ENCODE measurements at places on chromosomes 7 and 10. TPM values are rescaled to one million over a fixed set of nuclear protein-coding genes. Genes with fewer than 3 reads are reported as not detected.

DGKB gene
- not detected for total RNA-seq

KIFBP gene
- 5.5 TPM for total RNA-seq

DNA sequence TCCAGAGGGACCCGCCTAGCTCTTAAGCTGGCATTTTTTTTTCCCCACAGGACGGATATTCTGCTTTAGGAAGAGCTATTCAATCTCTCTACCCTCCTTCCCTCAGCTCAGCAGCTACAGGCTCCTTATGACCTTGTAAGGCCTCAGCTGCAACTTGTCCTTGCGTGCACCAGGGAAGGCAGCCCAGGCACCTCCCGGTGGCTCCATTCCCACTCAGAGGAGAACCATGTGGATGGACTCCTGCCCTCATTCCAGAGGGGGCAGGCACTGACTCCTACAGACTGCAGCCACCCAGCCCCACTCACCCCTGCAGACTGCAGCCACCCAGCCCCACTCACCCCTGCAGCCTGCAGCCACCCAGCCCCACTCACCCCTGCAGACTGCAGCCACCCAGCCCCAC lies 73.7 kb downstream of the ITIH5 start:
- DNase-seq = no peak

DNA sequence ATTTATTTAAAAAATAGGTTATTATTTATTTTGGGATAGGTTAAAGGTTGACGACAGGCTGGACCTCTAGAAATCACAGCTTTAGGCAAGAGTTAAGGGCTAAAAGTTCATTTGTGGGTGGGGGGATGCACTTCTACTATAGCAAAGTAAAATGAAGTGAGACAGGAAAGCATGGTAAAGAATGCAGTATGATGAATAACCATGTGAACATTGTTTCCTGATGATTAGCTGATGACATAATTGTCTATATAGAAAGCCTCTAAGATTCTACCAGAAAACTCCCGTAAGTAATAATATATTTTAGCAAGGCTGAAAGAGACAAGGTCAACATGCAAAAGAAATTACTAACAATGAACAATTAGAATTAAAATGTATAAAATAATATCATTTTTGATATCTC lies 25.7 kb upstream of the PRSS37 start:
- DNase-seq = no peak

DNA sequence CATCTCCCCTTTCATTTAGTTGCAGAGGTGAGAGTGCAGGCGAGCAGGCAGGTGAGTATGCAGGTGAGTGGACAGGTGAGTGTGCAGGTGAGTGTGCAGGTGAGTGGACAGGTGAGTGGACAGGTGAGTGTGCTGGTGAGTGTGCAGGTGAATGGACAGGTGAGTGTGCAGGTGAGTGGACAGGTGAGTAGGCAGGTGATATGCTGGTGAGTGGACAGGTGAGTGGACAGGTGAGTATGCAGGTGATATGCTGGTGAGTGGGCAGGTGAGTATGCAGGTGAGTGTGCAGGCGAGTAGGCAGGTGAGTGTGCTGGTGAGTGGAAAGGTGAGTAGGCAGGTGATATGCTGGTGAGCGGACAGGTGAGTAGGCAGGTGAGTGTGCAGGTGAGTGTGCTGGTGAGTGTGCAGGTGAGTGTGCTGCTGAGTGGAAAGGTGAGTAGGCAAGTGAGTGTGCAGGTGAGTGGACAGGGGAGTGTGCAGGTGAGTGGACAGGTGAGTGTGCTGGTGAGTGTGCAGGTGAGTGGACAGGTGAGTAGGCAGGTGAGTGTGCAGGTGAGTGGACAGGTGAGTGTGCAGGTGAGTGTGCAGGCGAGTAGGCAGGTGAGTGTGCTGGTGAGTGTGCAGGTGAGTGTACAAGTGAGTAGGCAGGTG lies 165.6 kb downstream of the ADARB2 start:
- no peak for DNase-seq

GRCh38 chr10:130777507-130778165 lies 533.9 kb downstream of the TCERG1L start:
- no peak for DNase-seq

DNA sequence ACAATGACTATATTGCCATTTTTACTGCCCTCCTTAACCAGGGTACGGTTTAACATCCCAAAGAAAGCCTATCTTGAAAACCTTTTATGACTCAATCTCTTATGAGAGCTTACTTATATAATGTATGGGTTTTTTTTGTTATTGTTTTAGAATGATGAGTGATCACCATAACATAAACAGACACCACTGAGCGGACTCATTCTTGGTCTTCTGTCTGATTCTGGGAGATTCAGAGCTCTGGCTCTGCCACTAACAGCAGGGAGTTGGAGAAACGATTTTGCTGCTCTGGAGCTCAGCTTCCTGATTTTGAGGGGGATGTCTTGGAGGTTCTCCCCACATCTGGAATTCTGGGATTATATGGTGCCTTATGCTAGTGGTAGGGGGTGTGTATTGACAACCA lies 244.1 kb downstream of the FRMD4A start:
- no peak for DNase-seq

DNA sequence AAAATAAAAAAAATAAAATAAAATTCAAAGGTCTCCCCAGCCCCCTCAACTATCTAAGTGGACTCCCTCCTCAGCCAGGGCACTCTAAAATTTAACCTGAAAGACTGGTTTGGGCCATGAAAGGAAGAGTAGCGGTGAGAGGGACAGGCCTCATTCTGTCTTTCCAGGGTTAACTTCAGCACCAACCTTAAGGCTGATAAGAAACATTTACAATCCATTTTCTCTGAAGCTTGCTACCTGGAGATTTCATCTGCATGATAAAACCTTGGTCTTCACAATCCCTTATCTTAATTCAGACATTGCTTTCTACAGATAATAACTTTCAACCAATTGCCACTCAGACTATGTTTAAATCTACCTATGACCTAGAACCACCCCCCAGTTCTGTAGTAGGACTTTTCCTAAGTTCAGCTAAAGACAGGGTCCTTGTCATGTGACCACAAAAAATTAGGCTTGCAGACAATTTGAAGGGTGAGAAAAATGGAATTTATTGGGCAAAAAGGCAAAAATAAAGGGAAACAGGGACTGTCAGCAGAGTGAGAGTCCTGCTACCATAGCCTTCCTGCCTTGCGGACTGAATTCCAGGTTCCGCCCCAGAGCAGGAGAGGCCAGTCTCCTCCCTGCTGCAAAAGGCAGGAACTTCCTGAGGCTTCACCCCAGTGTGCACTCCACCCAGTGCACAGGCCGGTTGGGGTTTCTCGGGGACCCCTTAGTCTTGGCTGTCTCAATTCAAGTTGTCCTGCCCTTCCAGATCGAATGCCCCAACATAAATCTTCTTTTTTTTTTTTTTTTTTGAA lies 26.0 kb downstream of the AGK start:
- no peak for DNase-seq

- DNase-seq = no peak
Measured at GRCh38 chr10:31961277-31962074, 32.8 kb upstream of the ARHGAP12 start.
